ENCODE measurements at places on chromosomes 5 and 9.

- DNase-seq: no peak
Measured at GRCh38 chr5:156444753-156445291, 117.9 kb downstream of the SGCD start.

DNA sequence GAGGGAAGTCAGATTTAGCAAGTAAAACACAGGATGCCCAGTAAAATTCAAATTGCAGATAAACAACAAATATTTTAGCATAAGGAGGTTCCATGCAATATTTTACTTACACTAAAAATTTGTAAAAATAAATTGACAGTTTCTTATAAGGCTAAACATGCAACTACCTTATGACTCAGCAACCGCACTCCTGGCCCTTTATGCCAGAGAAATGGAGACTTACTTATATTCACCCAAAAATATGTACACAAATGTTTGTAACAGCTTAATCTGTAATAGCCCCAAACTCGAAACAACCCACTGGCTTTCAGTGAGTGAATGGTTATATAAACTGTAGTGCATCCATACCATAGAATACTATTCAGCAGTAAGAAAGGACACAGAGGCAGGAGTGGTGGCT, 28.6 kb upstream of the TRIM14 start:
- no peak for DNase-seq

DNA sequence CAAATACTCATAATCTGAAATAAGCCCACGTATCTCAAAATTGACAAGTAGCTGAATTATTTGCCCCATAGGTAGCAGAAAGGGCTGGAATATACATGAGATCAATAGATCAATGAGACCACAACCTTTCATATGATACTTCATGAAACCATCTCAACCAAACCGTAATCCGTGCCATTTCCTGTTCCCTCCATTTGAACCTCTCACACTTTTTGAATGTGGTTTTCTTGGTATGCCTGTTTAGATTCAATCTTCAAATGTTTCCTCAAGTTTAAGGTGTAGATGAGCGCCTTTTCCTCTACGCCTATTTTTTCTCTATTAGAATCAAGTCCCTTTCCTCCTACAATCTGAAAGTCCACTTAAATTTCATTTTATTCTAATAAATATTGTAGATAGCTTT, 805.5 kb downstream of the EFNA5 start:
- DNase-seq: no peak

DNA sequence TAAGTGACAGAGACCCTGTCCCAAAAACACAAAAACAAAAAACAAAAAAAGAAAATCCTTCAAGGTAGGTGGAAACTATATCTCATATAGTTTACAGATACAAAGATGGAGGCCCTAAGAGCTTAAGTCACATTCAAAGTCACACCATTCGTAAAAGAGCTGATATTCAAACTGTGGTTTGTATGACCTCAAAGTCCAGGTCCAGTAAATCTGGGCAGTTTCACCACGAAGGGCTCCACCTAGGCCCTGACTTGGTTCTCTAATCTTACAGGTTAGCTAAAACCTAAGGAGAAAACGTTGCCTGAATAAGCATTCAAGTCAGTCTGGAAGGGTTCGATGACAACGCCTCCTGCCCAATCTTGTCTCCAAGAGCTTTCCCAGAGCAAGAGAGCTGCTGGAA, 44.1 kb downstream of the SUSD1 start:
- DNase-seq: no peak

DNA sequence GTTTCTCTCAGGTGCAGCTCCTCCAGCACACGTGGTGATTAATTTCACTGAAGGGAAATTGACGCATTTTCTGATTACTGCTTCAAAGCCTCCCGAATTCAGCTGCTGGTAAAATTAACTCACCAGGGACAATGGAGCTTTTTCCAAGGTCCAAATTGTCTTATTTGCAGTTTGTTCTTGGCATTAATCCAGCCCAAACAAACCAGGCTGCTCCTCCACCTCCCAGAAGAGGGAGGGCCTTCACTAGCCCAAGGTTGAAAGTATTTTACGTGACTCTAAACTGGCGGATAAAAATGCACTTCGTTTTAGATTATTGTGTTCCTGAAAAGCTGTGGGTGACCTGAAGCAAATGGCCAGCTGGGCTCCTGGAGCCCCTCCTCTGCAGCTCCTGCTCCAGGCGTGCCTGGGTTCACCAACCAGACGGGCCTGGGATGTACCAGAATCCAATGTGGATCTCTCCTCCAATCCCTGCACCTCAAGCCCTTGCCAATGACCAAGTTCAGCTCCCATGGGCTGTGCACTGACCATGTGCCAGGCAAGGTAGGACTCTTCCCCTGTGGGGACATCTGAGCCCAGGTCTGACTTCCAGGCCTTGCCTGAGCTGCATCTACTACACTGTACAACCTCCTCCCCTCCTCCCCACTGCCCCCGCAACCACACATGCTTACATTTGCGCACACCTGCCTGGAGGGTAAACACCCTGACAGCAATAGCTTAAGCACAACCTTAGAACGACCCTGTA, 193.4 kb downstream of the CDK5RAP2 start:
- no peak for DNase-seq

- DNase-seq: peak; percentile 25
Measured at GRCh38 chr5:10018201-10019069, 231.3 kb downstream of the ATPSCKMT start.

DNA sequence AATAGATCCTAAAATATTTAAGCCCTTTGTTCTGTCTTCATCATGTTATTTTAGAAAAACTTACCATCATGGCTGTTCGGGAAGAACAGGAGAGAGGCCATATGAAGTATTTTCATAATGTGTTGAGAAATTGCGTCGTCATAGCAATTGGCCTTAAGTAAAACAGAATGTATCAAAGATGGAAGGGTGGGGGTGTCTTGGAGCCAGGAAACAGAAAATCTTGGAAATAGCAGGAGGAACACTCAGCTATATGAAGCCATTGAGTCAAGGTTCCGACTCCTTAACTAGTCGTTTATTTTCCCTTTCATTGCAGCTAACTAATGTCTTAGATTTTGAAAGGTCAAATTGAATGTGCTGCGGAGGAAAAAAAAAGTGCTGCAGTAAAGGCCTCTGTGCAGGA, 1.3 kb downstream of the SPTAN1 start:
- no peak for DNase-seq

GRCh38 chr9:126531035-126531571, 82.6 kb upstream of the LMX1B start:
- no peak for DNase-seq

- DNase-seq: peak; percentile 78
Measured at GRCh38 chr9:128249908-128250838, 25.6 kb downstream of the GOLGA2 start.

All from SW480 (cell line).